Neural crest cell (in vitro differentiated cells): ENCODE measurements at places on chromosomes 12 and 14. TPM values are rescaled to one million over a fixed set of nuclear protein-coding genes. Genes with fewer than 3 reads are reported as not detected.

Gene TAS2R50
- 1.0 and 1.3 TPM in 2 replicates for total RNA-seq

Gene NKX2-1
- not detected in 2 replicates for total RNA-seq

Gene GPRC5A
- total RNA-seq, result 0.11 TPM in 1 of 2 replicates, not detected in the other

Gene RHOJ
- total RNA-seq, result 28.0 and 34.6 TPM in 2 replicates

Gene FZD10
- total RNA-seq, result 14.2 and 15.5 TPM in 2 replicates

Gene KRT73
- total RNA-seq, result not detected in 2 replicates

Gene TMPRSS12
- total RNA-seq, result not detected in 2 replicates

Gene PDE6H
- total RNA-seq, result not detected in 2 replicates

Gene KRT75
- not detected in 2 replicates for total RNA-seq

DNA sequence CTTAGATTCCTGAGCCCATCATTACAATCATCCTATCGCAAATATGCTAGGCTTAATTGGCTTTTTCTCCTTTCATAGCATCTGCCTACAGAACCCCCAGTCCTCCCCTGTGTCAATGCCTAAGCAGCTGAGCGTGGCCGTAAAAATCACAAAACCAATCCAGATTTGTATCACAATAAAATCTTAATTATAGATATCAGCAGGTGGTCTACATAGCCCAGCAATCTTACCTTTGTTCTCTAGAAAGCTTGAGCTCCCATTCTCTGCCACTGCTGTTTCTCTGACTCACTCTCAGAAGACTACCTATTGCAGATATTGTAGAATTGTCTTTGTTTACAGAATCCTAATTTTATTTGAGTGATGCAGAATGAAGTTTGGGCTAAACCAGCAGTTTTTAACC is 37.9 kb upstream of the PPM1A start:
- DNase-seq, result no peak

- no peak for DNase-seq
Observed at GRCh38 chr12:30836656-30837445, 82.1 kb upstream of the CAPRIN2 start.

DNA sequence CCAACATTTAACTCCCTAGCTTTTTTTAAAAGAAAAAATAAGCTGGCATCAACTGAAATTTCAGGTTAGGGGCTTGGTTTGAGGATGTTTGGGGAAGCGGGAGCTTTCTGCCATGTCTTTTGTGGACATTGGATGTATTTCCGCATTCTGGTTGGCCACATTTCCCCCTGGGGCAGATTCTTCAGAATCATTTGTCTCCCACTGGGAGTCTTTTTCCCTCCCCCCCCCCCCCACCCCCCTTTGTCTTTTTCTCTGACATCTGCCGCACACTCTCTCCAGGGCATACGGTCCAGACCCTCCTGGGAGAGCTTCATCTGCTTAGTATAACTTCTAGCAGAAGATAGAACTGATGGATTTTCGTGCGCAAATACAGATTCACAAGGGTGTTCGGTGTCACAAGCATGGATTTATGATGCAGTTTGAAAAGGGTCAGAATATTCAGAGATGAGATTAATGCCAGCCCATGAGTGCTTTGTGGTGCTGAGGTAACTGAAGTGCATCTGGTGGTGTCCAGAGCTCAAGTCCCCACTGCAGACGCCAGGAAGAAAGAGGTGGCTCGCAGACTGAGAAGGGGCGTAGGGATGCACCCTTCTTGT is 40.2 kb downstream of the ETV6 start:
- no peak for DNase-seq

GRCh38 chr12:113239811-113240331 is 18.6 kb downstream of the TPCN1 start:
- no peak for DNase-seq

GRCh38 chr14:47425302-47425701 is 250.1 kb downstream of the MDGA2 start:
- no peak for DNase-seq

DNA sequence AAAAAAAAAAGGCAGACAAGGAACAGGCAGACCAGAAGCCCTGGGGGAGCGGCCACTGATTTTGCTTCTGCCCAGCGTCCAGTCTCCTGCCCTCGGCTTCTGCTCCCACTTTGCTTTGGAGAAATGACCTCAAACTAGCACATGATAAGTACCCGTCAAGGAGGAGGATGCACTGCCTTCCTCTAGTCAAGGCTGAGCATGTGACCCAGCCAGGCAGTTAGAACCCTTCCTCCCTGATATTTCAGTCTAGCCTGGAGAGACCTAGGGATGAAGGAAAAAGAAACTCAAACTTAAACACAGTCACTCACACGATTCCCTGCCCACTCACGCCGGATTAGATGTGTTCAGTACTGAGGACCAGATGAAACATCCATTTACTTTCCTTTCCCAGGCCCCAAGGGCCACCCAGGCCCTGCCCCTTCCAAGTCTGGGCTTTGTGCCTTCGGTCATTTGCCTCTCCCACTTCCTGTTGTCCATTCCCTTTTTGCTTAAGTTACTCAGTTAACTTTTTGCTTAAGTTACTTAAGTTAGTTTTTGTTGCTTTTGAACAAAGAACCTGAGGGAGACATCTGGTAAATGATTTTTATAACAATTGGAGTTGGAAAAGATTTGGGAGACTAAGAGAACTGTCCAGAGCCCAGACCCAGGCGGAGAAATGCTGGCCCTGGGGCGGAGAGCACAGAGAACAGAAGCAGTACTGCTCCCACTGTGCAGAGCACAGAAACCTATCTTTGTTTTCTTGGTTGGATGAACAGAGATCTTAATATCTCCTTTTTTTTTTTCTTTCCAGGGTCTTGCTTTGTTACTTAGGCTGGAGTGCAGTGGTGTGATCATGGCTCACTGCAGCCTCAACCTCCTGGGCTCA is 23.0 kb upstream of the TTC7B start:
- DNase-seq, result no peak

DNA sequence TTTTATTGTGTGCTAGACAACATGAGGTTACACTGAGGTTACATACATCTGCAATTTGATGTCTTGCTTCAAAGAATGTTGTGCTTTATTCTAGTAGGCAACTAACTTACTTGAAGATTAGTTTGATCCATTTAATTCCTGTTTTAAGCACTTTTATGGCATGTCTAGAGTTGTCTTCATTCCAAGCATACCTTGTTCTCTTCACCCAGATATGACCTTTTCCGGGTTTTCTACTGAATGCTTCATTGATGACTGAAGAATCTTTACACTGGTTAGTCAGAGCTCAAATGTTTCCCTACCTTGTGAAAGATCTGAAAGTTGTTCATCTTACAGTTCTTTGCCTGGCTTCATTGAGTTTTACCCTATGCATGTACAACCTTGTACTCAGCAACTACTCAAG is 274.0 kb upstream of the KITLG start:
- no peak for DNase-seq

DNA sequence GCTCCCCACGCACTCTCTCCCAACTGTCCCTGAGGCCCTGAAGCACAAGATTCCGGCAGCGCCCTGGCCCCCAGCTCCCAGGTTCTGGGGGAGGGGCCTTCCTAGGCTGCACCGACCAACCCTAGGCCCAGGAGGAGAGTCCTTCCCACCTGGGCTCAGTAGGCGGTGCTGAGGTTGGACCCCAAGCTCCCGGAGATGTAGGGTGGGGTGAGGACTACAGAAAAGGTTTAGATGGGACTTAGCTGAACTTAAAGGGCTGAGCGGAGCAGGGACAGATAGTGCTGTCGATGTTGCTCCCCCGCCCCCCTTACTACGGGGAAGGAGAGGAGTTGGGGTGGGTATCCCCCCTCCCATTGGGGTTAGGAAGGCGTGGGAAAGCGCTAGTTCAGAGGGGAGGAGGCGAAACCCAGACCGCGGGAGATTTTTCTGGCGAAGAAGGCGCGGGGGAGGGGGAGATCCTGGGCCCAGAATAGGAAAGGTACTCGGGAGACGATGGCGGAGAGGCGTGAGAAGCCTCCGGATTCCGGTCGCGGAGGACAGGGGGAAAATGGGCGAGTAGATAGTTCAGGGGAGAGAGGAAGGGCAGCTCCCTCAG is 4.2 kb upstream of the BAZ2A start:
- DNase-seq, result no peak

DNA sequence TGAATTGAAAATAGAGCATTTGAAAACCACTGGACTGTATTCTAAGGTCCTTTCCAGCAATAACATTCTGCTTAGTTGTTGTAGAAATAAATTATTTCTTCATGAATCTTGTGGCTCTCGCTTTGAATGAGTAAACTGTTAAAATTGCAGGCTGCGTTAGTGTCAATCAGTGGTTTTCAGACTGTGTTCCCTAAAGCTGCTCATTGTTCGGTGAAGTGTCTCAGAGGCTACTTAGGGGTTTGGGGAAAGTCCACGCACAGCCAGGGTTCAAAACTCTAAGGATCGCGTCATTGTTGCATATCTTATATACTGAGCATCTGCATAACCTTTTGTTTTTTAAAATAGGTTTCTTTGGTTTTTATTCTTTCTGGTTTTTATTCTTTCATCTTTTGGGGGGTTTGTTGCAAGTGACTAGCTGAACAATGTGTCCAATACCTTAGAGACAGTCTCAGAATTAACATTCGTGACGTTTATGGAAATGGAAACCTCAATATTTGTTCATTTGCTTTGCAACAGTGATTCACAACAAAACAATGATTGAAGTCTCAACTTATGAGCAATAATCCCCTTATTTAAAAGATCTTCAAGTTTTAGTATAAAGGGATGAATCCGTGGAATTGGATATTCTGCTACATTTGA is 108.1 kb downstream of the TTLL5 start:
- no peak for DNase-seq

- no peak for DNase-seq
Observed at GRCh38 chr14:94377866-94378470, 10.4 kb downstream of the SERPINA1 start.

DNA sequence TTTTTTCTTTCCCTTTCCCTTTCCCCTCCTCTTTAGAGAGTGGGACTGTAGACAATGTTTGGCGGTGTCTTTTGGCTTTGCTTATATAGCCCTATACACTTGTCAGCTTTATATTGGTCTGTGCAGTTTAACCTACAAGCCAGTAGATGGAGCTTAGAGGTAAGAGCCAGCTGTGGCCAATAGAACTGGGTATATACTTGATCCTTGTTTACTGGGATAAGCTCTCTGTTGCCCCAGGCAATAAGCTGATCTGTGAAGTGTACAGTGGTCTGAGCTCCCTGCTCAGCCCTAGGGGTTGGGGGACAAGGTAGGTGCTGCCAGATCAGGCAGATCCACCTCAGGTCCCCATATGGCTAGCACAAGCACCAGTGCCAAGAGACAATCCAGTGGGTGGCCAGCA is 434.1 kb downstream of the NOVA1 start:
- DNase-seq, result no peak

DNA sequence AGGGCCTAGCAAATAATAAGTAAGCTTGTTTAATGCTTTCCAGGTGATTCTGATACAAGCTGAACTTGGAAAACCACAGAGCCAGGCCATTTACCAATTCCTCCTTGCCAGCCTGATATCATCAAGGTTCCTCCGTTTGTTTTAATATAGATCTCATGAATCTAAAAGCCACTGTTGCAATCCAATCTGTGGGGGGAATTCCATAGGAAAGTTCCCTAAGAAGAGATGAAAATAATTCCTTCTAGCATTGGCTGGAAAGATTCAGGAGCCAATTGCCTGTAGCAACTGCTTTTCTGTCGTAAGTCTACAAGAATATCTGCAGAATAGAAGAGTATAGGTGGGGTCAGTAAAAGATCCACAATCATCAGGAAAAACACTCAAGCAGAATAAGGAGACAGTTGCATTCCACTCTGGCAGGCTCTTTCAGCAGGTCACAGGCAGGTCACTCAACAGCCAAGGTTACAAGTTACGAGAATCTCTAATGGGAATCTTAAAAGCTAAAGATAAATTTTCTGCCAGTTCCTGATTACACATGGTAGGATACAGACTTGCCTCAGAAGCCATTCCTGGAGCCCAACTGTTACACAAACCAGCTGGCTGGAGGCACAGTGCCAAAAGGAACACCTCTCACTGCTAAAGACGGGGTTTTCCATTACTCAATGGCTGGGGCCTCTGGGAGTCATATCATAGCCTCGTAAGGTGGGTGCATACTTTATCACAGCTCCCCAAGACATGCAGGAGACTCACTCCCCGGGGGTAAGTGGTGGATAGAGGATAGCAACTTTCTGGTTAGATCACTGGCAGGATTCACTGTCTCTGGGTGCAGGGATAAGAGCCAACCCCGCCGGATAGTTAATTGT is 43.6 kb downstream of the FGD6 start:
- DNase-seq, result no peak

GRCh38 chr12:63937378-63938316 is 93.1 kb downstream of the SRGAP1 start:
- DNase-seq, result no peak

GRCh38 chr12:108319277-108320234 is 19.6 kb downstream of the CMKLR1 start:
- no peak for DNase-seq

DNA sequence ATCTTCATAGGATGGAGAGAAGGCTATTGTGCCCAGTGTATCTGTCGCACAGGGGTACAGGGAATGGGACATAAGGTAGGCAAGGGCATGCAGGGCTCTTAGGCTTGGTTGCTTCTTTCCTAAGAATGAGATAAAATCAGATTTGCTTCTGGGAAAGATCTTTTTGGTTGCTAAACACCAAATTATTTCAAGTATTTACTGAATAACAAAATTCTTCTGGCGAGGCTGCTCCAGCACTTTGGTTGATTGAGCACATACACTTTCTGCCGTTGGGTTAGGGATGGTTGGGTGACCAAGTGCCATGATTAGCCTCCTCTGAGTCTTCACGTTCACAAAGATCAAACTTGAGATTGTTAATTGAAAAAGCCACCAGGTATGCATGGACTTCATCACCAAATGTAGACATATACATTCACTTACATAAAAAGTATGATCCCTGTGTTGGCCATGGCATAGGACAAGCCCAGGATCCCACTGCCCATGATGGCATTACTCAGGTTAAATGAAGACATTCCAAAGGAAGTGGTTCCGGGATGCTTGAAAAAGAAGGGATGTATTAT is 38.2 kb downstream of the SLC38A4 start:
- DNase-seq, result no peak

DNA sequence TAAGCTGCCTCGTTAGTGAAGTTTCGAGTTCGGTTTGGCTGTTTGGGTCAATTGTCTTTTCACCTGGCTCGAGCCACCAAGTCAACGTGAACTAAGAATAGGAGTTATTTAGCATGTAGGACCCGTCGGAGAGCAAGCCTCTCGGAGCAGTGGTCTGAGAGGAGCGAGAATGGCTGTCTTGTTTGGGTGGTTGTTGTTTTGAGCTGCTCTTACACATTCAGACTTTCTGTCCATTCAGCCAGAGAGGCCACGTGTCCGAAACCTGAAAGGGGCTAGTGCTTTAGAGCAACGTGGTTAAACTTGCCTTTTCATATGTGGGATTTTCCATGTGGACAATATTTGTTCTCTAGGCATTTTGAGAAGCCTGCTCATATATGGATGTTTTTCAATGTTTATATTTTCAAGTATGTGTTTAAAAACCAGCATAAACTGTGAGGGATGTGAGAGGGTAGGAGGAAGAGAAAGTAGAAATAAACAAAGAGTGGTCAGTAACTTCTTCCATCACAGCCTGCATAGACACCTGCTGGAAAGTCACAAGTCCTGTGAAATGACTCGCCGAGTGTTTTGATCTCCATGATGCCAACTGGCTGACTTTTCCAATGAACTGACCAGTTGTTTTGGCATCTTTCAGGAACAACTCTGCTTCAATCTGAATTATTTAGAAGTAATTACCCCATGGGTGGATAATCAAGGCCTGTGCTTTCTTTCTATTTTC is 221.0 kb downstream of the ASCL1 start:
- no peak for DNase-seq

- no peak for DNase-seq
Observed at GRCh38 chr12:470133-470532, 10.4 kb downstream of the B4GALNT3 start.

- DNase-seq, result no peak
Observed at GRCh38 chr12:95700316-95700785, 90.2 kb downstream of the NTN4 start.

- DNase-seq, result no peak
Observed at GRCh38 chr12:11927286-11927935, 143.3 kb upstream of the BCL2L14 start.

GRCh38 chr12:124764870-124765580 is 98.6 kb downstream of the SCARB1 start:
- no peak for DNase-seq
